ENCODE measurements at places on chromosomes 11 and 22.

GRCh38 chr11:46012185-46012584 lies 89.7 kb downstream of the LARGE2 start:
- no peak for DNase-seq

DNA sequence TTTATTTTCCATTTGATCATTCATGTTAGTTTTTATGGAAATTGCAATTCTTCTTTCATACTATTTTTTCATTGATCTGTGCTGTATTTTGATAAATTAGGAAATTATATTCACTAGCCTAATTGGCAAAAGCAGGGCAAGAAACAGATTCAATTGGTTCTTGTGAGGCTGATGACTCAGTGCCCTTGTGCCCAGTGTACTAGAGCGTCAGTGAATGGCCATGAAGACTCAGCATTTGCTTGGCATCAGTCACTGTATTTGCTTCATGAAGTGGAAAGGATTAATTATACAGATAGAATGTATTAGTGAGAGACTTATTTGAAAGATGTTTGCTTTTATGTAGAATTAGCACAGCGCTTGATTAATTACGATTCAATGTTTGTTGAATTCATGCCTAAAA lies 31.8 kb downstream of the MRGPRX1 start:
- no peak for DNase-seq

DNA sequence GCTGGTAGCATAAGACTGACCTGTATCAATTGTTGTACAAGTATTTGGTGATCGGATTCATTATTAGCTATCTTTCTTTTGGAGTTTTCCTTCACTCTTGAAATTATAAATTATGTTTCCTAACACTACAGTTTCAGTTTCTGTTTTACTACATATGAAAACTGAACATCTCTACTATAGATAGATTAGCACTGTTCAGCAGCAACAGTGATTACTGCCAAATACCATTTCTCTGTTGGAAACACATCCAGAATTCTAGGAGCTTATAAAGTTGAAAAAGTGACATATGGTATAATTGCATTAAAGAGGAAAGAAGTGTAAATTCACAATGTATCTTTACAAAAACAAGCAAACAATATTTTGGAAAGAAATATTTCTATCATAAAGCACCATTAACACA lies 118.5 kb upstream of the GRIA4 start:
- DNase-seq = no peak

- no peak for DNase-seq
Observed at GRCh38 chr11:74185695-74186094, 14.6 kb downstream of the PPME1 start.

DNA sequence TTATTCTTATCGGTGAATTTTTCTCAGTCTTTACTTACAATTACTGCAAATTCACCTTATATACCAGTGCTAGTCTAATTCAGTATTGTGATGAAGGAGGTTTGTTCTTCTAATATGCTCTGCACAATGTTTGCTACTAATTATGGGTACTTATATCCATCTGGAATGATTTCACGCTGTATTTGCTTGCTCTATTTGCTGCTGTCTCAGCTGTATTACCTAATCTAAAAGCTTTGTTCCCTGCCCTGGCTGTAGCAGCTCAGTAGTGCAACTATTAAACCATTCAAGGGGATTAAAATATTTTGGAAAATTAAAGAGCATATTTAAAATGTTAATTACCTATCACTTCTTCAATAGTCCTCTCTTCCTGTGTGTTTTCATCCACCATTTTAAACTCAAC lies 375.3 kb downstream of the LUZP2 start:
- DNase-seq = no peak

DNA sequence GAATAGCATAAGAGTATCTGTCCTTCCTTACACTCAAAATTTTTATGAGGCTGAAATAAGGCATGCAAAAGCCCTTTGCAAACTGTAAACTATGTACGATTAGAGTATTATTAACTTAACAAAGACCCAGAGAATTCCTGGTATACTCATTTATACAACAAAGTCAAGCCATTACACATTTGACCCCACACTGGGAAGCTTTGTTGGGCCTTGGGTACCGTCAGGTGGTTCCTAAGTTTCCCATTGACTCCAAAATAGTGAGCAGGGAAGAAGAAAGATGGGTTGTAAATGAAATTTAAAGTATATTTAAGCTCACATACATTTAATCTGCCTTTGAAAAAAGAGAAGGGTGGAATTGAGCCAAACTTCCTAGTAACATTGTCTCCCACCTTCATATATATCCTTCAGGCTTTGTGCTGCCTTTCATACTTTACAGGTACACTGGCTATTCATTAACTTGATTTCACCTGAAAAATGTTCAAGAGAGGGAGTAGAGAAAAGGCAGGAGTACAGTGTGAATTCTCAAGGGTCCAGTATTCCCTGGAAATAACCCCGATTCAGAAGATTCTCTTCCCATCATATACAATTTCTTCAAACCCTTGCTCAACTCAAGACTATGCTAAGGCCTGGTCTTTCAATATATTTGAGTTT lies 68.6 kb downstream of the SOX6 start:
- no peak for DNase-seq

- DNase-seq = no peak
Observed at GRCh38 chr11:94132152-94132558, 3.5 kb downstream of the PANX1 start.

GRCh38 chr11:118241764-118242098 lies 10.4 kb downstream of the MPZL3 start:
- no peak for DNase-seq

- no peak for DNase-seq
Observed at GRCh38 chr11:21582791-21583190, 610.1 kb upstream of the ANO5 start.

DNA sequence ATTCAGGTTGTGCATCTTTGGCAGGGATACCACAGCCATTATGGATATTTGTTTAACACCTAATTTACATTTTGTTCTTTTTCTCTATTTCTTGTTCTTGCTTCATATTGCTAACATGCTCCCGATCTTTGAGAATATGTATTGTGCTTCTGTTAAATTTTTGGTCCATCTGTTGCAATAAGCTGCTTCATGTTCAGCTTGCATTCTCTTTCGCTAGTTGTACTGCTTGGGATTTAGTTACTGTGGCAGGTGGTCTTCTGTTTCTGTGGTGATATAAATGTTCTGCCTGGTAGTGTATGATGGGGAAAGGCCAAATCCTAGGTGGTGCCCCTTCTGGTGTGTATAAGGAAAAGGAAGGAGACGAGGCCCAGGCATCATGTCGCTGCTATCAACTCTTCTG lies 140.2 kb downstream of the SPON1 start:
- no peak for DNase-seq

GRCh38 chr22:32120603-32121002 lies 38.5 kb downstream of the C22orf42 start:
- DNase-seq = no peak

GRCh38 chr22:20312396-20313191 lies 7.3 kb downstream of the DGCR6L start:
- no peak for DNase-seq

DNA sequence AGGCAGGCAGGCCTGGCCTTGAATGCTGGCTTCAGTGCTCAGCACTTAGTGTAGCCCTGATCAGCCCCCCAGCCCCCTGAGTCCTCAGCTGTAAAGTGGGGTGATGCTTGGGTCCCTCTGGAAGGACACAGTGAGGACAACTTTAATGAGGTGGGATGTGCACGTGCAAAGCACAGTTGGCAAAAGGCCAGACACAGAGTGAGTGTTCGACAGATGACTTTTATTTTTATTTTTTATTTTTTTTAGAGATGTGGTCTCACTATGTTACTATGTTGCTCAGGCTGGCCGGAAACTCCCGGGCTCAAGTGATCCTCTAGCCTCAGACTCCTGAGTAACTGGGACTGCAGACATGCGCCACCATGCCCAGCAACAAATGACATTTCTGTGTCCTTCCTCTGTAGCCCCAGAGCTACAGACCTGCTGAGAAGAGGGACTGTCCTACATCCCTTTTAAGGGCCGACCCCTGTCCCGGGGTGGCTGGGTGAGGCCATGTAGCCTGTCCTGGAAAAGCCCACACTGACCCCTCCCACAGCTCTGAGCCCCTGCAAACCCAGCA lies 6.9 kb upstream of the C11orf96 start:
- DNase-seq = no peak

GRCh38 chr11:101996111-101996510 lies 51.1 kb upstream of the CFAP300 start:
- no peak for DNase-seq

DNA sequence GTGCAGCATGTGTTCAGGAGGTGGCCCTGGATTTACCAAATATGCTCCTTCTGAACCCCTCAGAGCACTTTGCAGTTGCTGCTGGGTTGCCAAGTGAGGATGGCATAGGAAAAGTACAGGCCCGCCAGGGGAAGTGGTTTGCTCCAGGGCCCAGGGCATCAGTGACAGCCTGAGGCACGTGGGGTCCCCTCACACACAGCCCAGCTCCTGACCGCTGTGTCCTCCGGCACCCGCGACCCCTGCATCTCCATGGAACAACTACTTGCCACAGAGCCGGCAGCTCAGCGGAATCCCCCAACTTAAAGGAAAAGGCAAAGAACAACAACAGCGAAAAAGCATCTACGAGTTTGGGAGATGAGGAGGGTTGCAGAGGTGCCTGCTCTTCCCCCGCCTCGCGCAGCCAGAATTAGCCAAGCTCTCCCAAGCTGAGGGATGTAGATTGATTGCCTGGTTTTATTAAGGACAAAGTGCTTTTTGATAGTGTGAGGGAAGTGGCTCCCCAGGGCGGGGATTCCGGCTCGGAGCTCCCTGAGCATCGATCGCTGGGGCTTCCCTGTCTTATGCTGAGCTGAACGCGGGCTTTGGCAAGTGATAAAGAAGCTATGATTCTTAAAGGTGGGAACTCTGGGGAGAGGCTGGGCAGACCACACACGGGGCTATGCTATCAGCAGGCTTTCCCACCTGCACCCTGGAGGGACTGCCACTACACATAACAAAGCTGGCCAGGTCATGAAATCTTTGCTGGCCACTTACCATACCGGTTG lies 174.5 kb downstream of the CEP164 start:
- no peak for DNase-seq

GRCh38 chr11:131370901-131371790 lies 731 bp downstream of the NTM start:
- DNase-seq = no peak

DNA sequence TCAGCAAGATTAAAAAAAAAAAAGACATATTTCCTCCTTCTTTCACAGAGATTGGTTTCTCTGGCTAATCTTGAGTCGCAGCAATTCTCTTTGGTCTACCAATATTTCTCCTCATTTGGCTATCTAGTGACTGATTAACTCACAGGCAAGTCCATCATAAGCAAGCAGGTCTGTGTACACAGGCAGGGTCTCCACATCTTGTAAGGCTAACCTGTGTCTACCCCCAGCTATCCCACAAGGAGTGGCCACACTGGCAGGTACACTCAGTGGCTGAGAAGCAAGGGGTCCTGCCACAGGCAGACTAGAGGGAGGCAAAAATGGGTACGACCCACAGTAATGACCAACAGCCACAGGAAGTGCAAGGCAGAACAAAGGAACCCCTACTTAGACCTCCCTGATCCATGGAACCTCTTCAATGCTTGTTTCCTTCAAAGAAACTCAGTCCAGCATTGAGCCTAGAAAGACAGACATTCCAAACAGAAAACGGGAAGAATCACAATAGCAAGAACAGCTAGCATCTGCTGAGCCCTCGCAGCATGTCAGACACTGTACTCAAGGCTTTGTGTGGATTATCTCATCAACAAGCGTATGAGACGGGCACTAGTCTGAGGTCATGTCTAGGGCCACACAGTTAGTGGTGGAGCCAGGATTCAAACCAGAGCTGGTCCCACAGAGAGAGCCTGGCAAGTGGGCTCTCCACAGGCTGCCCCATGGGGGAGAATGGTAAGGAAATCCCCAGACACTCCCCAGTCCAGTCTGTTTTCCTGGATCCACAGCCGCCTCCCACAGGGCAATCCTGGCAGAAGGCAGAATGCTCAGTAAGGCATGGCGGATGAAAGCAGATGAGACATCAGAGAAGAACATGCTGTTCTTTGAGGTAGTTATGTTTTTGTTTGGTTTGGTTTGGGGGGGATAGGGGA lies 34.3 kb downstream of the PLEKHA7 start:
- DNase-seq = no peak

- no peak for DNase-seq
Observed at GRCh38 chr11:73263640-73264039, 8.5 kb upstream of the P2RY6 start.

GRCh38 chr22:44181033-44181911 lies 547 bp downstream of the PARVG start:
- DNase-seq = peak; percentile 61

DNA sequence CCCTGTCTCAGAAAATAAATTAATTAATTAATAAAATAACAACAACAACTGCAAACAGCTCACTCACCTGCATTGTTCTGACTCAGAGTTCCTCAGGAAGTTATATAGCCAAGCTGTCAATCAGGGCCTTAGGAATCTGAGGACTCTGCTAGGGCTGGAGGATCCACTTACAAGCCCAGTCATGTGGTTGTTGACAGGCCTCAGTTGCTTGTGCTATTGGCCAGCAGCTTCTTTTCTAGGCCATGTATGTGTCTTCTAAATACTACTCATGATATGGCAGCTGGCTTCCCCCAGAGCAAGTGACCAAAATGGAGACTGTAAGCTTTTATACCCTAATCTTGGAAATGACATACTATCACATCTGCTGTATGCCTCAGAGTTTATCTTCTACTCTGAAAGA lies 20.8 kb upstream of the ATP5MG start:
- no peak for DNase-seq

GRCh38 chr11:12045914-12046635 lies 37.6 kb upstream of the DKK3 start:
- no peak for DNase-seq

- no peak for DNase-seq
Observed at GRCh38 chr11:103055221-103055890, 36.6 kb downstream of the DCUN1D5 start.

DNA sequence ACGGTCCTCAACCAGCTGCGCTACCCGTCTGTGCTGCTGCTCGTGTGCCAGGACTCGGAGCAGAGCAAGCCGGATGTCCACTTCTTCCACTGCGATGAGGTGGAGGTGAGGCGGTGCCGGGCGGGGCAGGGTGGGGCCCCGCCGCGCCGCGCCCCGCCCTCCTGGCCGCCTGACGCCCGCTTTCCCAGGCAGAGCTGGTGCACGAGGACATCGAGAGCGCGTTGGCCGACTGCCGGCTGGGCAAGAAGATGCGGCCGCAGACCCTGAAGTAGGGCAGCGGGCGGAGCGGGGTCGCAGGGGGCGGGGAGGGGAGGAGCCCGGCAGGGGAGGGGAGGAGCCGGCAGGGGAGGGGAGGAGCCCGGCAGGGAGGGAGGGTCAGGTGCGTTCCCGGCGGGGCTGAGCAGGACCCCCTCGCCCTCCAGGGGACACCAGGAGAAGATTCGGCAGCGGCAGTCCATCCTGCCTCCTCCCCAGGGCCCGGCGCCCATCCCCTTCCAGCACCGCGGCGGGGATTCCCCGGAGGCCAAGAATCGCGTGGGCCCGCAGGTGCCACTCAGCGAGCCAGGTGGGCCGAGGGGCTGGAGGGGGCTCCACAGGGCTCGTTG lies 14.7 kb downstream of the EPS8L2 start:
- DNase-seq = no peak

DNA sequence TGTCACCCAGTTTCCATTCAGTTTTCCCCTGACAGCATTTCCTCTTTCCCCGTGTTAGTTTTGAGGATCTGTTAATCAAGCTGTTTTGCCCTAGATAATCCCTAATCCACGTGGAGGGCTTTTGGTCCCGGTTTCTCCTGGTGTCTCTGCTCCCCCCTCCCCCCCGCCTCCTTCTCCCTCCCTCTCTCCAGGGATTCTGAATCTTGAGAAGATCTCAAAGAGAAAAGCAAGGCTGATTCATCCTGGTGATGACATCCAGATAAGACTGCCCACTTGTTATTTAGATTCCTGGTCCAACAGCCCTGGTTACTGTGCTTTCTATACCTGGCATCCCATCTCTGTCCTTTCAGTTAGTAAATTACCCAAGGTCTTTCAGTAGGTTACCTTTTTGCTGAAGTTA lies 59.4 kb downstream of the KCNA4 start:
- DNase-seq = no peak

All from stimulated activated CD8-positive, alpha-beta memory T cell treated with anti-CD3 and anti-CD28 coated beads, Interleukin-12 subunit alpha, Interleukin-12 subunit beta, amount 100 ng/mL, for 4 hours (primary cell).